Astrocyte (in vitro differentiated cells and primary cell): ENCODE measurements at places on chromosomes 5 and 9. TPM values are rescaled to one million over a fixed set of nuclear protein-coding genes. Genes with fewer than 3 reads are reported as not detected.

- H3K36me3 ChIP-seq = no peaks in the 10 kb centered on the region
- no peak overlapping the region for H3K4me3 ChIP-seq
- no peaks in the 10 kb centered on the region for H3K27me3 ChIP-seq
- no peaks in the 10 kb centered on the region for H3K4me1 ChIP-seq
- peak; percentile 52 for DNase-seq
Observed at GRCh38 chr5:60507687-60508086, 192.3 kb downstream of the DEPDC1B start.

DNA sequence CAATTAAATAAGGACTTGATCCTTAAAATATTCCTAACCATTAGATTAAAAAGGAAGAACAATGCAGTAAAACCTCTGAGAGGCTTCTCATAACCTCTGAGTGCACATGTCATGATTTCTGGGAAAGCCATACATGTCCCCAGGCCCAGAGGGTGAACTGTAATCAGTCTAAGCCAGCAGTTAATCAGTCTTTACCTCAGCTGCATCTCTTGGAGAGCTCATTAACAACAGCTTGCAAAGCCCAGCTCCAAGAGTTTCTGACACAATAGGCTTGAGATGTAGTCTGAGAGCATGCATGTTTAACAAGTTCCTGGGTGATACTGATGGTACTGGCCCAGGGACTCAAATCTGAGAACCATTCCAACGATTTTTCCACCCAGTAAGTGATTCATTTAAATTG is 392.1 kb downstream of the DNAH5 start:
- H3K27ac ChIP-seq = no peak overlapping the region
- no peaks in the 10 kb centered on the region for H3K4me1 ChIP-seq
- H3K36me3 ChIP-seq = no peaks in the 10 kb centered on the region
- no peaks in the 10 kb centered on the region for H3K27me3 ChIP-seq
- no peak for DNase-seq

- H3K27ac ChIP-seq = no peak overlapping the region
- no peaks in the 10 kb centered on the region for H3K27me3 ChIP-seq
- DNase-seq = no peak
- no peaks in the 10 kb centered on the region for H3K36me3 ChIP-seq
Observed at GRCh38 chr9:133853331-133853730, 115.2 kb upstream of the SARDH start.

GRCh38 chr9:137052998-137053943 is 590 bp downstream of the ENTPD2 start:
- no peak overlapping the region for H3K27ac ChIP-seq
- no peaks in the 10 kb centered on the region for H3K36me3 ChIP-seq
- peaks cover 25% of the 10 kb centered on the region for H3K27me3 ChIP-seq
- H3K4me3 ChIP-seq = no peak overlapping the region

DNA sequence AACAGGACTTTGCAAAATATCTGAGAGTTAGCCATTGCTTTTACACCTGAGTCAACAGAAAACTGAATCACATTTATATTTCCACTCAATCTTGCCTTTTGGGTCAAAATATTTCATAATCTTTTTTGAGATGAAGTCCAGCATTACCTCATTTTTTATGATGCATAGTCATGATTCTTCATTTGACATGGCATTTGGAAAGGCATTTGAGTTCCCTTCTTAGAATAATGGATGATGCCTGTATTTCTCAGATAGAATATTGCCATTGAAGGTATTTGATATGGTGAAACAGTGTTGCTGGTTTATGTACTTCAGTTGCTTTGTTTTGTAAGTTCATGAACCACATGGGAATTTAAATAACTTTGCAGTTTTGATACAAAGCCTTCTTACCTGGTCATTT is 180.4 kb downstream of the PRR16 start:
- no peaks in the 10 kb centered on the region for H3K27me3 ChIP-seq
- no peaks in the 10 kb centered on the region for H3K36me3 ChIP-seq
- H3K4me3 ChIP-seq = no peak overlapping the region
- H3K27ac ChIP-seq = no peak overlapping the region
- H3K4me1 ChIP-seq = no peaks in the 10 kb centered on the region
- no peak for DNase-seq

- no peak overlapping the region for H3K4me3 ChIP-seq
- H3K36me3 ChIP-seq = no peaks in the 10 kb centered on the region
- no peak overlapping the region for H3K27ac ChIP-seq
Observed at GRCh38 chr9:98763986-98764745, 32.2 kb downstream of the ANKS6 start.

- no peak overlapping the region for H3K4me3 ChIP-seq
- H3K27me3 ChIP-seq = no peaks in the 10 kb centered on the region
- no peaks in the 10 kb centered on the region for H3K4me1 ChIP-seq
- no peak overlapping the region for H3K27ac ChIP-seq
- H3K36me3 ChIP-seq = no peaks in the 10 kb centered on the region
Observed at GRCh38 chr5:175027390-175027789, 303.0 kb downstream of the MSX2 start.

DNA sequence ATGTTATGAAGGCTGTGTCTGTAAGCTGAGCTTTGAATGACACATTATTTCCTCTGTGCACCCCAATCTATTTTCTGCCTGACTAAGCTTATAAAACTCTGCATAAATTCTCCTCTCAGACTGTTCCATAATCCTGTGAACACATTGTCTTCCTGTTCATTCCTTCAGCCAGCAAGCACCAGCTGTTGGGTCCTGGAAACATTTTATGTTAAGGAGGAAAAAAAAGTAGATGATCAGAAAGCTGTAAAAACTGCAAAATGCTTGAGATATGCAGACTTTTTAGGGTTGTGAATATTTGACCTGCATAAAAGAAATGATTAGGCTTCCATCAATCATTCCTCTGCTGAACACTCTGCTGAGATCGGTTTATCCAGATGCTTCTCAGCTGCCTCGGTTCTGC is 1246.0 kb upstream of the DMAC1 start:
- H3K36me3 ChIP-seq = no peaks in the 10 kb centered on the region
- H3K4me3 ChIP-seq = no peak overlapping the region
- no peak for DNase-seq

- H3K36me3 ChIP-seq = no peaks in the 10 kb centered on the region
- no peak overlapping the region for H3K27ac ChIP-seq
- H3K4me1 ChIP-seq = no peaks in the 10 kb centered on the region
- H3K27me3 ChIP-seq = peaks cover 8% of the 10 kb centered on the region
- no peak for DNase-seq
- H3K4me3 ChIP-seq = no peak overlapping the region
Observed at GRCh38 chr9:123964761-123965160, 34.8 kb upstream of the DENND1A start.

DNA sequence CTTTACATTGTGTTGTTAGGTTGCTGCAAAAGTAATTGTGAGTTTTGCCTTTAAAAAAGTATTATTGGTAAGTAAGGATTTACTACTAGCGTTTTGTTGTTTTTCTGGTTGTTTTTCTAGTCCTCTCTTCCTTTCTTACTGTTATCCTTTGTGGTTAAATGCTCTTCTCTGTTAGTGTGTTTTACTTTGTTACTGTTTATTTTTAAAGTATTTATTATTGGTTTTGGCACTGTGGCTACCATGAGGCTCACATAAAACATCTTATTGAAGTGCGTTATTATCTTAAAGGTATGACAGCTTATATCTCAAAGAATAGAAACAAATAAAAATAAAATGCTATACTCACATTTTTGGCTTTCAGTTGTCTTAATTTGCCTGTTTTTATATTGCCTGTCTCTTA is 17.6 kb downstream of the DMXL1 start:
- H3K4me1 ChIP-seq = no peaks in the 10 kb centered on the region
- no peaks in the 10 kb centered on the region for H3K27me3 ChIP-seq
- DNase-seq = no peak
- H3K36me3 ChIP-seq = no peaks in the 10 kb centered on the region
- no peak overlapping the region for H3K27ac ChIP-seq

DNA sequence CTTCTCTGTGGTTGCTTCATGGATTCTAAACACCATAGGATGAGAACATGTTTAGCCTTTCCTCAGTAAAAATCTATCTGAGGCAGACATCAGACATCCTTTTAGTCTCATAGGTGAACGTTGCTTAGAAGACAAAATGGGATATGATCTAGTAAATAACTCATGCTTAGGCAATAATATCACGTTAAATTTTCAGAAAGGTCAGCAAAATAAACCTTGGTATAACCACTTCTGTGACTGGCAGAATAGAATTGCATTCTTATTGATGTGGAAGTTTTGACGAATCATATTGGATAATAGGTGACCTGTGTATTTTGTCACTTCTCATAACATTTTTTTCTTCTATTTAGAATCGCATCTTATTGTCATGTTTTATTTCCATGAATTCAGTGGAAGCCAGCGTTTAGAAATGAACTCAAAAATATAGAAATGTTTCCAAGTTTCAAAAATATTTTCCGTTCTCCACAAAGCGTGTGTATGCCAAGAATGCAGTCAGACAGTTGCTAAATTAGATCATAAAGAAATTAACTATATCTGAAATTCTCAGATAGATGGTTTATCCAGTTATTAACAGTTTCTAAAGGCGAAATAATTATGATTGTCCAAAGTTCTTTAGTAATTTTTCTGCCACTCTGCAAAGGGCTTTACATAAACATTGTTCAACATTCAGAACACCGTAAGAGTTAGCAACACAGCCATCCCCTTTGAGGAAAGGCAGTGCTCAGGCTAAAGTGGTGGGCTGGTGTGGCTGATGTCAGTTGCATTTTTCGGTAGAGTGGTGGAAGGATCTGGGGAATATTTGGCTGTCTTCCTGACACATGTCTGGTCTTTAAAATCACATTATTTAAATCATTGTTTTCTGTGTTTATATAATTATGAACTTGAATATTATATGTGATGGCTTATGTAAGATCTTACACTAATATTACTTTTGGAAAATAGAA is 827.2 kb downstream of the MTRR start:
- H3K27me3 ChIP-seq = no peaks in the 10 kb centered on the region
- H3K36me3 ChIP-seq = no peaks in the 10 kb centered on the region
- no peaks in the 10 kb centered on the region for H3K4me1 ChIP-seq
- H3K27ac ChIP-seq = no peak overlapping the region

DNA sequence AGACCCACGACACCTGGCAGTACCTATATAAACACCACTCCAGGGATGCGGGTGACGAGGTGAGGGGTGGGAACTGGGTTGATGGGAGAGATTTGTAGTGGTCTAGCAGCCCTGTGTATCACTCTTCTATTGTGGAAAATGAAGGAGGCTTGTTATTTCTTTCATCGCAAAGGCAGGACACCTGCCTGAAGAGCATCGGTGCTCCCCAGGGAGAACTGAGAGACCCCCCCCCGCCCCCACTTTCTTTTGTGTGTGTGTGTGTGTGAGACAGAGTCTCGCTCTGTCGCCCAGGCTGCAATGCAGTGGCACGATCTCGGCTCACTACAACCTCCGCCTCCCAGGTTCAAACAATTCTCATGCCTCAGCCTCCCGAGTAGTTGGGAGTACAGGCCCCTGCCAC is 8.3 kb upstream of the WDR5 start:
- no peaks in the 10 kb centered on the region for H3K36me3 ChIP-seq
- peaks cover 5% of the 10 kb centered on the region for H3K27me3 ChIP-seq

- peaks cover 50% of the 10 kb centered on the region for H3K4me1 ChIP-seq
- H3K27ac ChIP-seq = peak overlapping the region; percentile 52
- DNase-seq = peak; percentile 68
- no peaks in the 10 kb centered on the region for H3K36me3 ChIP-seq
- no peaks in the 10 kb centered on the region for H3K27me3 ChIP-seq
- no peak overlapping the region for H3K4me3 ChIP-seq
Observed at GRCh38 chr5:10556289-10556807, 7.5 kb upstream of the ANKRD33B start.

DNA sequence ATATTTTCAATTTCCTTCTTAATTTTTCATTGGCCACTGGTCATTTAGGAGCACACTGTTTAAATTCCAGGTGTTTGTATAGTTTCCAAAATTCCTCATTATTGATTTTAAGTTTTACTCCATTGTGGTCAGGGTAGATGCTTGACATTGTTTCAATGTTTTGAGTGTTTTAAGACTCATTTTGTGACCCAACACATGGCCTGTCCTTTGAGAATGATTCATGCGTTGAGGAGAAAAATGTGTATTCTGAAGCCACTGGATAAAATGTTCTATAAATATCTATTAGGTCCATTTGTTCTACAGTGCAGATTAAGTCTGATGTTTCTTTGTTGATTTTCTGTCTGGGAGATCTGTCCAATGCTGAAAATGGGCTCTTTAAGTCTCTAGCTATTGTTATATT is 24.4 kb upstream of the FNIP1 start:
- H3K27ac ChIP-seq = no peak overlapping the region
- H3K27me3 ChIP-seq = no peaks in the 10 kb centered on the region
- H3K4me3 ChIP-seq = no peak overlapping the region
- DNase-seq = peak; percentile 66

GRCh38 chr5:157263496-157264090 is 2.3 kb upstream of the CYFIP2 start:
- DNase-seq = no peak
- no peaks in the 10 kb centered on the region for H3K36me3 ChIP-seq
- peaks cover 12% of the 10 kb centered on the region for H3K4me1 ChIP-seq

DNA sequence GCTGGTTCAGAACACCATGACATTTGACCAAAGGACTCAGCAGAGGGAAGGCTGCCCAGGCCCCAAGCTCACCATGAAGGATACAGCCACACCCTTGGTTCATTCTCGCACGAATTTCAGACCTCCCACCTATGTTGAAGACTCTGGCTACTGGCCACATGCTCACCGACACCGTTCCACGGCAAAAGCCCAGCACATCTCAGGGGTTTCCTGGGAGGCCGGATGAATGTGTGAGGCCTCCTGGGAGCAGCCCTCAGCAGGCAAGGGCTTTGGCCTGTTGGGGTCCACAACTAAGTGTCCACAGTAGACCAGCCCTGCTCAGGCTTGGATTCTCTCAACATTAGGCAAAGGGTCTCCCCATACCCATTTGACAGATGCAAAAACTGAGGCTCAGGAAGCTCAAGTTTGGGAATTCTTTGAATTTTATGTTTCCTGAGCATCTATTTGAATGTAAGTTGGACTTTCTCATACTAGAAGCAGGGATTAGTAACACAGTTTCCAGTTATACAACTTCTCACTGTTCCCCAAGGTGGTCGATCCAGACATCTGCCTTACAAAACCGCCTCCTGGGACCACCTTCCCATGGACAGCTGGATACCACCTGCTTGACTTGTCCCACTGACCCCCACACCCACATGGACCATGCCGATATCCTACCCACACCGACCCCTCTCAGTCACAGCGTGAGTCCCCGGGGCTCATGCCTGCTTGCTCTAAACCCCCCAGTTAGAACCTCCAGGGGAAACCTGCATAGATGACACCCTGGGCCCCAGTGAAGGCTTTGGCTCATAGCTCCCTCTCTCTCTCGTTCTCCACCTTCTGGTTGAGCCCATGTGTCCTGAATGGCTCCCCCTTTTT is 27.9 kb downstream of the CCT5 start:
- peaks cover 5% of the 10 kb centered on the region for H3K36me3 ChIP-seq
- no peak overlapping the region for H3K27ac ChIP-seq
- no peaks in the 10 kb centered on the region for H3K4me1 ChIP-seq
- H3K27me3 ChIP-seq = no peaks in the 10 kb centered on the region

Gene GRM6
- total RNA-seq = not detected in 2 replicates

Gene TARS1
- total RNA-seq = 293 and 306 TPM in 2 replicates

Gene HRCT1
- 0.39 and 0.62 TPM in 2 replicates for total RNA-seq

Gene F2R
- 285 and 331 TPM in 2 replicates for total RNA-seq
